ENCODE measurements at places on chromosomes 13 and 19.

GRCh38 chr19:18389726-18390064 is 3.7 kb downstream of the GDF15 start:
- DNase-seq = no peak

DNA sequence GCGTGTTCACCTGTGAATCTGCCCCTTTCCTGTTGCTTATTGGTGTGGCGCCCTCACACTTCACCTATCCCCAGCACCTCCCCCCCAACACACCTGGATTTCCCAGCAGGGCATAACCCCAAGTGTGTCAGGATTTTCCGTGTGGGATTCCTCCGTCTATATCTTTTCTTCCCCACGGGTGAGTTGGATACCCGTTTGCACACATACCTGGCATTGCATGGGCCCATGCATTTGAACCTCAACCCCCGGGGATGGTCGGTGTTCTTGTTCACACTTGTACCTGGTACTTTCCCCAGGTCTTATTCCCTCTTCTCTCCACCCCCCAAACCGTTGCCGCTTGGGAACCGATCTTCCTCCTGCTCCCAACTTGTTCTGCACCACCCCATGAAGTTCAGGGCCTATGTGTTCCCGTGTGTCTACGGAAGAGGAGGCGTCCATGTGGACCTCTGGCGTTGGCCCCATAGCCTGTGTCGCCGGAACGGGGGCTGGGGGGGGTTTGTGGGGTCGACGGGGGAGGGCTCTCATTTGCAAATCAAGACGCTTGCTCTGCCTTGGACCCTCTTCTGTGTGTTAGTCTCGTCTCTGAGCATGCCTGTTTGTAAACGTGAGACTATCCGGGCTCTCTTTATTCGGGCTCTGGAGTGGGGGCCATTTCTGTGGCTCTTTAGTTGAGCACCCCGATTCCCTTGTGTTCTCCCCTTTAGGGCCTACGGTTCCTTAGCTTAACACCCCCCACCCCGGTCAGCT is 1.7 kb downstream of the PRR12 start:
- no peak for DNase-seq

GRCh38 chr13:83498045-83498444 is 384.2 kb downstream of the SLITRK1 start:
- no peak for DNase-seq

GRCh38 chr19:41776700-41777099 is 19.7 kb upstream of the CEACAM3 start:
- DNase-seq = no peak

DNA sequence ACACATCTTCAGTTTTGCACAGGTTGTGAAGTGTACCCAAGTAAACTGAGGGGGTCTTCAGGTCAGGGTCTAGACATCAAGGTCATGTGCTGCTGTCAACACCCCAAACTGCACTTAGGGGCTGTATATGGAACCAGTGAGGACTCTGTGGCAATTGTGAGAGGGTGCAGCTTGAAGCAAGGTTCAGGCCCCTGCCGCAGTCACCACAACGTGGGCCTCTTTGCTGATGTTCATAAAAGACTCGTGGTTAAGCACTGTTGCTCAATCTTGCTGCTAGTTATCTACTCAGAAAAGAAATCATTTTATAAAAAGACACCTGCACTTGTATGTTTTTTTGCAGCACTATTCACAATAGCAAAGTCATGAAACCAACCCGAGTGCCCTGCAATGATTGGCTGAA is 907.4 kb downstream of the UQCRFS1 start:
- DNase-seq = no peak

DNA sequence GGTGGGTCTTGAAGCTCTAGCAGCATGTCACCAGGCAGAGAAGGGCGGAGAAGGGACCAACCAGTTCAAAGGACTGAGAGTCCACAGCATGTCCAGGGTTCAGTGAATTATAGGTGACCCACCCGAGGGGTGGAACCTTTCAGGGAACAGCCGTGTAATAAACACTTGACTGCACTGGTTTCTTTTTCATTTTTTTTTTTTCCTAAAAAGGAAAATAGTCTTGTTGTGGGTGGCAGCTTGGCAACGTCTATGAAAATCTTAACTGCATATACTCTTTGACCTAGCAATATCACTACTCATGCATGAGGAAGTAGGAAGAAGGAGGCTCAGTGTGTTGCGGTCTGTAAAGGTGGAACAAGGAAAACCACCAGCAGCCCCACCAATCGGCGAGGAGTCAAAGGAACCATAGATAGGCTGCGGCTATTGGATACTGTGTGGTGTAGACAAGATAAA is 13.0 kb upstream of the MYH14 start:
- no peak for DNase-seq

DNA sequence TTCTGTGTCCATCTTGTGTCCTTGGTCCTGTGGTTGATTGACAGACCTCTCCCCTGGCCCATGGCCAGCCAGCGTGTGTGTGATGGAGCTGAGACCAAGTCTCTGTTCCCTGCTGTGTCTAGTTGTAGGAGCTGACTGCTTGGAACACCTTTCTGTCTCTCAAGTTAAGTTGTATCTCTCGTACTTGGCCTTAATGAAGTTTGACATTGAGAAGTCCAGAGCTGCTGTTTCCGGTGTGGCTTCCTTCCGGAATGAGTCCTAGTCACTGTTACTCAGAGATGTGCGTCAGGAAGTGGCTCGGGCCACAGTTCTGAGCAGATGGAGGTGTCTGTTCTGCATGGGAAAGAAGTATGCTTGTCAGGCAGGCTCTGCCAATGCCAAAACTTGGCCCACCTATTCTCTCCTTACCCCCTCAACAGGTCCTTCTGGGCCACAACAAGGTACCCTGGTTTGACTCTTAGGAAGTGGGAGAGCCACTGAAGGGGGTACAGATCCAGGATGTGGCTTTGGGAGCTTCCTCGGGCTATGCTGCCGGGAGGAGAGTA is 54.3 kb downstream of the GATAD2A start:
- peak; percentile 83 for DNase-seq

GRCh38 chr19:40578442-40578908 is 1.8 kb downstream of the SHKBP1 start:
- DNase-seq = peak; percentile 50

DNA sequence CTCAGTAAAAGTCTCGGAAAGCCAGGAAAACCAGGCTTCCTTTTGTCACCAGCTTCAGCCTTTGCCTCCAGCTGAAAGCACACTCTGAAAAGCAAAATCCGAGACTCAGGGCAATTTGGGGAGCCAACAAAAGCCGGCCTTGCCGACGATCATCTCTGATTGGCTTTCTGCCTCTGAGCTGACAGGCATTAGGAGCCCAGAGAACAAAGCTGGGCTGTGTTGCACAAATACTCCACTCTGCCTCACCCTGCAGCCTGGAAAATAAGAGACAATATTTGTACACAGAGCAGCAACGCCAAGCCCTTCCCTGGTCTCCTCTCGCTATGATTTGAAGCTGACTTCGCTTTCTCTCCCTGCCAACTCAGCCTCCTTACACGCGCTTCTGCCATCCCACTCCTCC is 46.9 kb downstream of the CACNA1A start:
- no peak for DNase-seq

DNA sequence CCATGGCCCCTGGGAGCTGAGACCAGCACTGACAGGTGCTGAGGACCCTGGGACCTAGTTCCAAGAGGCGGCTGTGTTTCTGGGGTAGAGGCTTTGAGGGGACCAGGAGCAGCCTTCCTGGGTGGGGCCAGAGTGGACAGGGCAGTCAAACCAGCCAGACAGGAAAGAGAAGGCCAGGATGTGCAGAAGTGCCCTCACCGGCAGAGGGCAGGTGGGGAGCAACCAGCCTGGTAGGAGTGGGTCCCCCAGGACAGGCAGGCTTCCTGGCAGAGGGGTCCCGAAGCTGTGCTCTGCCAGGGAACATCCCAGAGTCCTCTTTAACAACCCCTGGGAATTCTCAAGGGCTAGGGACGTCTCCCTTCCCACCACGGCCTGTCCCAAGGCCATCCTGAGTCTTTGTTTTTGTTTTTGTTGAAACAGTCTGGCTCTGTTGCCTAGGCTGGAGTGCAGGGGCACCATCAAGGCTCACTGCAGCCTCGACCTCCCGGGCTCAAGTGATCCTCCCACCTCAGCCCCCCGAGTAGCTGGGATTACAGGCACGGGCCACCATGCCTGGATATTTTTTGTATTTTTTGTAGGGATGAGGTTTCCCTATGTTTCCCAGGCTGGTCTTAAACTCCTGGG is 3.0 kb upstream of the HIPK4 start:
- DNase-seq = no peak
